Activated T-helper 9 cell treated with anti-CD3 and anti-CD28 coated beads, Interleukin-2, amount 50 U/mL, for 16 hours (primary cell): ENCODE measurements at places on chromosomes 11 and 22.

GRCh38 chr11:107951155-107951554, 22.9 kb downstream of the RAB39A start:
- DNase-seq, result no peak

GRCh38 chr11:45983471-45983845, 61.0 kb downstream of the LARGE2 start:
- no peak for DNase-seq

GRCh38 chr11:117837791-117838190, 13.2 kb upstream of the FXYD2 start:
- no peak for DNase-seq

DNA sequence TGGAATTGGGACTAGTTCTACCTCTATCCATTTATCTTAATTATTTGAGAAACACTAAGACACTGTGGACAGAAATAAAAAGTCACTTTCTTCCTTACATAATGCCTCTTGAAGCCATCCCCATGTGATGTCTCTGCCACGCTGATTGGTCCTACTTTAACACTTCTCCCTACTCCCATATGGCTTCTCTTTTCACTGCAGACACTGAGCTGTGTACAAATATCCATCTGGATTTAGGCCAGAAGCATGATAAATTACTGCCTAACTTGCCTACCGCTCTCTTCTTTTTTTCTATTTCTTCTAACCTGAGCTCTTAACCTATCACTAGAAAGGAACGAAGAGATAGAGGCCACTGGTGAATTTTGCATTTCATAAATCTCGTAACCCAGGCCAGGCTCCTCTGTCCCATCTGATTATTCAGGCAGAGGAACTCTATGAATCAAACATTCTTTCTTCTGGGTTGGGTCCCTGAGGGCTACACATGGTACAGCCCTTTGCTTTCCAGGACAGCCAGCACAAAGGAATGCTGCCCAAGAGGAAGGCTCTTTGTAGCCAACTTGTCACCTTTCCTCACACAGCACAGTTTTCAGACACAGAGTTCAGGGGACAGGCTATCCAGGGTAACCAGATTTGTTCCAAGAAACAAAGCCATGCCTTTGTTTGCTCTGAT, 878.5 kb upstream of the LRRC4C start:
- DNase-seq, result no peak

DNA sequence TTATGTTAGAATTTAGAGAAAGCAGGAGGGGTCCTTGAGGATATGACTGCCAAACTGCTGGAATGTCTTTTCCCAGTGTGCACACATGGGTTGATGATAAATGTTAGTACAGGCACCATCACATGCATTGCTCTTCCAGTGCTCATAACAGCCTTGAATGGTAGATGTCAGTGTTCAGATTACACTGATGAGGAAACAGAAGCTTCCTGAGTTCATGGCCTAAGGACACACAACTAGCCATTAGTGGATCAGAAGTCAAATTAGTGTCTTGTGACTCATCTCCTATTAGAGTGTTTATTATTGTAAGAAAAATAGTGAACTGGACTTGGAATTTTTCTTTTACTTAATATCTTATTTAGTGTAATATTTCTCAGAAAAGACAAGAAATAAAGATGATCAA, 241.5 kb downstream of the DDX10 start:
- DNase-seq, result no peak

- no peak for DNase-seq
These were observed 368.3 kb upstream of the SYN3 start for GRCh38 chr22:33426451-33426850.

- no peak for DNase-seq
These were observed 772.1 kb downstream of the NTM start for GRCh38 chr11:132142554-132142953.

DNA sequence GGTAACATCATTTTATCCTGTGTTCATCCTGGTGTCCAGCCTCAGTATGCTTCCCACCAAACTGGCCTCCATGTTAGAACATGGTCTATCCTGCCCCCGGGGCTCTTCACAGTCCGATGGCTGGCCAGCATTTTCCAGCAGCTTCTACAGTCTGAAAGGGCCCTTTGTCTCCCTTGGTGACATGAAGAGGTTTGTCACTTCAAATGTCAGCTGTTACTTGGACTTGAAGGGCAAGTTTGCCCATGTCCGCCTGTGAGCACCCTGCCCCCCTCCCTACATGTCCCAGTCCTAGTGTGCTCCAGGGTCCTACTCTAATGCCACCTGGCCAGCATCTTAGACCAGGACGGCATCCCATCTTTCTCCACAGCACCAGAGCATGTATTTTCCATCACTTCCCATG, 24.7 kb downstream of the PATZ1 start:
- DNase-seq, result no peak

DNA sequence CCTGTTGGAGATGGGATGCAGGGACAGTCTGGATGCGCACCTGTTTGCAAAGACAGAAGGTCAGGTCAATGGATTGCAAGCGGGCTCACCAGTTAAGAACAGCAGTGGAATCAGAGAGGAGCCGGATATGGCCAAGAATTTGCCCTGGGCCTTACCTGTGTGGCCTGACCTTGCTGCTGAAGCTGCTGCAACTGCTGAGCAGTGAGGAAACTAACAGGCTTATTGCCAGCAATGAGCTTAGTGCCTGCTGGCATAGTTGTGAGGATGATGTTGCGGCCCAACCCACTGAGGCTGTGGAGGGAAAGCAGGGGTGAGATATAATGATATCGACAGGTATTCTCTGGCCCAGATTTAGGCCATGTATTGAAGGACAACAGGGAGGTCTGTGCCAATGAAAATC, 30.6 kb downstream of the NFRKB start:
- DNase-seq, result no peak

GRCh38 chr11:1419811-1420210, 30.1 kb downstream of the BRSK2 start:
- no peak for DNase-seq

DNA sequence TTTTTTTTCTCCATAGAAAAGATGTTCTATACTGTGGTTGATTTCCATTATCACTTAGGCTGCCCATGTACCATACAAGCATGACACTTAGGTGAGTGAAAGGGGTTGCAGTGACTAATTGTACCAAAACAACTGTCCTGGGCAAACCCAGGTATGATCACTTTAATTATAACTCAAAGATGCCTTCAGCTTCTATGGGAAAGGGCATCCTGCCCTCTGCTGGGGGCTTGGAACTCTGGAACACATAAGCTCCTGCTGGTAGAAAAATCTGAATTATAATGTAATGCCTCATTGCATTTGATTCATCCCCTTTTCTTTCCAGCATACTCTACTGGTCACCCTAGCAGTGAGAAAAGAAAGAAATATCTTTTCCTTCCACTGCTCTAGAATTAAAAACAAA, 206.3 kb downstream of the DDX10 start:
- DNase-seq, result no peak

DNA sequence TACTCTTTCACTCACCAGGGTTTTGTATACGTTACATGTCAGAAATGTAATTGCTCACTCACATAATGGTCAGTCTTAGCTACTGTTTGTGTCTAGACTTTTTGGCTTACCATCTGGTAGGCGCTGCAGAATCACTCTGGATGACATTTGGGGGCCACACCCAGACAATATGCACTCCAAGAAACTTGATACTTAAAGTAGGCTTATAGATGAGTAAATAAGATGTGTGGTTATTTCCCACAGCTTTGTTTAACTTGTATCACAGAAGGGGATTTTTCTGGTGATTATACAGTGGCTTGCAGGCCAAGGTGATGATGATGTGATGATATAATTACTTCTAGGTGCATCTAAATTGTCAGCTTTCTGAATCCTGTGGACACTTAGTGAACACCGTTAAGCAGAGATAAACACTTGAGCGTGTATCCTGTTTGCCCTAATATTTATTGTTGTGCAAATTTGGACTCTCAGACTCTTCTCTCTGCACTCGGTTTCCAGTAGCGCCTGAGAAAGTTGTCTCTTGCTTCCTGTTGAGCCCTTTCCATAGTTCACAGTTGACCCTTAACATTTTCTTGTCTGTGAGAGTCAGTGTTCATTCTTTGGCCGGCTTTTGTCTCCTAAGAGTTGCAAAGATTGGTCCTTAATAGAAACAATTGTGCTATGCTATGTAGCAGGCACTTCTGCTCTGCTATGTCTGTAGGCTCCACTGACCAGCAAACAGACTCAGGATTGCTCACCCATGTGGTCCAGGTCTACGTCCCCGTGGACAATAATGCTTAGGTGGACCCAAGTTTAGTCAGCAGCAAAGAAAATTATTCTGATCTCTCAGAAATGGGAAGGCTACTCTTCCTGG, 89.3 kb downstream of the PRR5L start:
- no peak for DNase-seq

GRCh38 chr11:13668957-13669521, 571 bp downstream of the FAR1 start:
- peak; percentile 42 for DNase-seq

DNA sequence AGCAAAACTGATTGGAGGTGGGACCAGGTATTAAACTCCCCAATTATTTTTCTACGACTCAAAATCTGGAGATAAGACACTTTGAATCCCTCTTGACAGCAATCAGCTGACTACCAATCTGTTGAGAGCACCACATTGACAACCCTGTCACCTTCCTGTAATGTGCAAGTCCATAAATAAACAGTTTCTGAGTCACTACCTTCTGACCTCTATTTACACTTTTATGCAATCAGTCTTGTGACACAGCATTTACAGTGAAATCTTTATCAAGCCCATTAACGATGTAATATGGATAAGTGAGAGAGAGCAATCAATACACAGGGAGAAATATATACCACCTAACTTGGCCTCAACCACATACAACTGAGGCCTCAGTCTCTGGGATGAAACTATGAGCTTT, 283.7 kb upstream of the ANO5 start:
- DNase-seq, result no peak

DNA sequence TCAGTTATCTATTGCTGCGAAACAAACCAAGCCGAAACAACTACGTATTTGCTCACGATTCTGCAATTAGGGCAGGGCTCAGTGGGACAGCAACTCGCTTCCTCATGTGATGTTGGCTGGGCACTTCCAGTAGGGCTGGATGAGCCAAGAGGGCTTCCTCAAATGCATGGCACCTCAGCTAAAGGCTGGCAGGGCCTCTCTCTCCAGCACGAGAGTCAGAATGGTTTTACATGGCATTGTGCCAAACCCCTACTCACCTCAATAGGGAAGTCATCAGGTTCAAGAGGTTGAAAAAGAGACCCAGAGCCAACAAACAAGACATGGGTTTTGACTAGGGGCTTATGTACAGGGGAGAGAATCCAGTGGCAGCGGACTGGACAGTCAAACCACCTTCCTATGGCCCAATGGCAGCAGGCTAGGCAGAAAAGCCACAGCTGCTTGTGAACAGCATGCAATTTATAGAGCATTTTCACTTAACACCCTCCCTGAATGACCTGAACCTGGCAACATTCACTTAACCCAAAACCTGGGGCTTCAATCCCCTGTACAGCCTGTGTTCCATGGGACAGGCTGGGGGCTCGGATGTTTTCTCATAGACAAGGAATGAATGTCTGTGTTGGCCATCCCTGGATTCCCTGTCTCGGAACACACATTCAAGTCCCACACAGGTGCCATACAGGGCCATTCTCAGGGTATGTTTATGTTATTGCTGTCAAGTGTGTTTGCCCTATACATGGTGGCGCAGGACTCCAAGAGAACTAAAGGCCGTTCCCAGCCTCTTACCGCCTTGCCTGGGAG, 154.2 kb upstream of the NAV2 start:
- no peak for DNase-seq

DNA sequence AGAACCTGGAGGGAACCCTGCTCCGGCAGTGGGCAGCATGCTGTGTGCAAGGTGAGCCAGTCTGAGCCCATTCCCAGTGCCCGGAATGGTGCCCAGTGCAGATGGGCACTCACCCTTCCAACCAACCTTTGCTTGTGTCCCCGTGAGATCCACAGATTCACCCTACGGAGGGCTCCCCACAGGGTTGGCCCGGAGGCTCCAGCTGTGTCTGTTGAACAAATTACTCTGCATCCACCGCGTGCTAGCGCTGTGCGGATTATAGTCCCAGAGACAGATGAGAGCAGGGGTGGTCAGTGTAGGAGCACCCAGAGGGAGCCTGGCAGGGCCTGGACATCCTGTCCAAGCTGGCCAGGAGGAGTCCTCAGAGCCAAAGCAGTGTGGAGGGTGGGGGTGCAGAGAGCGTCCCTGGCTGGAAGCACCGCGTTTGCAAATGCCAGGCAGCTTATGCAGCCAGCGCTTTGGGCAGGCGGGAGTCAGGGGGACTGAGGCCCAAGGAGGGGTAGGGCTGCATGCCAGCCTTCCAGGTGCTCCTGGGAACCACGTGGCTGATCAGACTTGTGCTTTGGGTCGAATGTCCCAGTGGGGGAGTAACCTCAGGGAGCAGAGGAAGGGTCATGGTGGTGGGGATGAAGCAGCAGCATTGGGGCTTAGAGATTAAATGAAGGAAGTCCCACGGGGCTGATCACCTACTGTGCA, 80.5 kb downstream of the KCNQ1 start:
- no peak for DNase-seq

GRCh38 chr22:45424241-45424731, 10.8 kb downstream of the RIBC2 start:
- DNase-seq, result no peak

GRCh38 chr11:3166268-3167142, 1.4 kb upstream of the OSBPL5 start:
- DNase-seq, result no peak

DNA sequence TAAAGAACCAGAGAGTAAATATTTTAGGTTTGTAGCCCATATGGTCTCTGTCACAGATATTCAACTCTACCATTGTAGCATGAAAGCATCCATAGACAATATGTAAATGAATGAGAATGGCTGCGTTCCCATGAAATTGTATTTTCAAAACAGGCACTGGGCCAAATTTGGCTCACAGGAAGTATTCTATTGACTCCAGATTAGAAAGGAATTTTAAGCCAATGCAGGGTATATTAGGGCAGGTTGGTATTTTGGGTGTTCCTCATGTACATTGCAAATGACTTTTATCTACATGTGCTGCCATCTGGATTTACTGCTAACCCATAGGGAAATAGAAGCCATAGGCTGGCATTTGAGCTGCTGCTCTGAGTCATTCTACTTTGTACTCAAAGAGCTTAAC, 35.1 kb upstream of the PDGFD start:
- no peak for DNase-seq

- no peak for DNase-seq
These were observed 9.5 kb downstream of the DCHS1 start for GRCh38 chr11:6646071-6646470.

GRCh38 chr22:40302149-40302548, 44.2 kb upstream of the ADSL start:
- no peak for DNase-seq

GRCh38 chr22:39664485-39665200, 94.1 kb downstream of the CACNA1I start:
- no peak for DNase-seq

- no peak for DNase-seq
These were observed 722 bp upstream of the GUCY1A2 start for GRCh38 chr11:107018902-107019493.

- DNase-seq, result no peak
These were observed 34.6 kb downstream of the SLC6A5 start for GRCh38 chr11:20634044-20634443.

DNA sequence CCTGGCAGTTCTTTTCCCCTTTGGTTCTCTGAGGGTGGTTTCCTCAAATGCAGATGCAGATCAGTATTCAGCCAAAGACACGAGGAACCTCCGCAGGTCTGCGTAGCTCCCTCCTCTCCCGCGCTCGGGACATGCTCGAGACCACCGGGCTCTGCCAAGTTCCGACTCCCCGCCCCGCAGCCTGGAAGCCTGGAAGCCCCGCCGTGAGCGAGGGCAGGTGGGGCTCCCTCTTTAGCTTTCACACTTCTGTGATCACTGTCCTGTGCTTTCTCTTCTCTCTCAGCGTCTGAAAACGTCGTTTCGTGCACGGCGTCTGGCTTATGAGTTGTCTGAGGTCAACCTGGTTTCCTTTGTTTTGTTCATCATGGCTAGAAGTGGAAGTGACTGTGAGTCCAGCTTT, 26.6 kb downstream of the ZBED4 start:
- no peak for DNase-seq

GRCh38 chr11:79237091-79237490, 203.7 kb downstream of the TENM4 start:
- DNase-seq, result no peak
